Endodermal cell (in vitro differentiated cells): ENCODE measurements at places on chromosomes 1 and 21.

GRCh38 chr1:184509105-184509504, 122.3 kb downstream of the C1orf21 start:
- DNase-seq, result no peak

DNA sequence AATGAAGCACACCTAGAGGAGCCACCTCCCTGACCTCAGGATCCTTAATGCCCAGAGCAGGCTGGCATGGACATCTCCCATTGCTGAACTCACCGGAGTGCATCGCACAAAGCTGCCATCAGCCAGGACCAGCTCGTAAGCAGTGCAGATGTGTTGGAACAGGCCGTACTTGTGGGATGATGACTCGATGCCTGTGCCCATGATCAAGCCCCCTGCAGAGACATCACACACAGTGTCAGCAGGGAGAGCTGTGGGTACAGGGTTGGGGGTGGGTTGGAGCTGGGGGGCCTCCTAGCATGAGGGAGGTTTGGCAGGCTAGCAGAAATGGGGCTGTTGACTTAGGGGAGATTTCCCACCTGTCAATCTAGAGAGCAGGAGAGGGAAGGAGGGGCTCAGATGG, 12.0 kb downstream of the DHCR24 start:
- no peak for DNase-seq

GRCh38 chr1:197486946-197487345, 218.9 kb downstream of the CRB1 start:
- DNase-seq, result no peak

DNA sequence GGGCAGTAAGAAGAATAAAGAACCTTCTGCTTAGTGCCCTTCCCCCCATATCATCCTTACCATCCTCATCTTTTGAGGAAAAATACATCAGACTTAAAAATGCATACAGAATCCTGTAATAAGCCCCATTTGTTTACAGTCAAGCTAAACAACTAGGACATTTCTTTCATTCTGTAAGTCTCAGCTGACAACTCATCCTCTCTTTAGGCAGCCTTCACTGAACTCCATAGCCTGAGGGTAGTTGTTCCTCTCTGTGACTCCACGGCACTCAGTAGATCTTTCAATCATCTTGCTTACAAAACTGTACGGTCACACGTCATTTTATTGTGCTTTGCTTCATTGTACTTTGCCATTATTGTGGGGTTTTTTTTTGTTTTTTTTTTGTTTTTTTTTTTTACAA, 82.5 kb downstream of the NRIP1 start:
- no peak for DNase-seq

- DNase-seq, result no peak
These were observed 32.8 kb upstream of the S1PR1 start for GRCh38 chr1:101203820-101204540.

DNA sequence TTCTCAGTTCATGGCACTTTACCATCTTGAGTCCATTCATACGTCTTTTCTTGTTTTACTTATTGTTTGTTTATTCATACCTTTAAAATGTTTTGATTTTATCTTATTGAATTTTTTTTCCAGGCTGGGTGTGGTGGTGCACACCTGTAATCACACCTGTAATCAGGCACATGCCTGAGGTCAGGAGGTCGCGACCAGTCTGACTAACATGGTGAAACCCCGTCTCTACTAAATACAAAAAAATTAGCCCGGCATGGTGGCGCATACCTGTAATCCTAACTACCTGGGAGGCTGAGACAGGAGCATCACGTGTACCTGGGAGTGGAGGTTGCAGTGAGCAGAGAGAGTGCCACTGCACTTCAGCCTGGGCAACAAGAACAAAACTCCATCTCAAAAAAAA, 104.1 kb upstream of the MROH9 start:
- DNase-seq, result no peak

GRCh38 chr1:224505454-224506093, 71.0 kb upstream of the WDR26 start:
- DNase-seq, result no peak

- no peak for DNase-seq
These were observed 98.8 kb upstream of the DUSP10 start for GRCh38 chr1:221840511-221841243.

GRCh38 chr1:93801471-93801870, 77.5 kb downstream of the DNTTIP2 start:
- peak; percentile 22 for DNase-seq
